Posterior cingulate gyrus (tissue), 11 donors: ENCODE measurements at places on chromosomes 6 and 20.

DNA sequence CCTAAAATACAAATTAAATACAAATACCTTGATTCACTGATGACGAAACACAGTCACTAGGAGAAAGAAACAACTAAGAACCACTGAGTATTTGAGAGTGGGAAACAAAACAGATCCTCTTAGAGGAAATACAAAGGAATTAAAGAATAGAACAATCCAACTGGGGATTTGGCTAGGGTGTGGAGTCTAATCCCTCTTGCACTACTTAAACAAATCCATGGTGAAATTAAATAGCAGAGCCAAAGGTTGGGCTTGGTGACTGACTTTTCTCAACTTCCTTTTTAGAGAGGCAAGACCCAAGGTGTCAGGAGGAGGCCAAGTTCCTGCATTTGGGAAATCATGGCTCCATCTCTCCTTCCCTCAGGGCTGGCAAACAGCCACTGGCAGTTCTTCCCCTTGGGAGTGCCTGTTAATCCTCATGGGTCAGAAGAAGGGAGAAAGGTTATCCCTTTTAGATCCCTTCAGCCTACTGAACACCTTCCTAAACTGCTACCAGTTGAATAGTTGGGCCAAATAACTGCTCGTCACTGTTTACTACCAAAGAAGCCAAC lies 101.2 kb upstream of the TRAF3IP2 start:
- no peak for DNase-seq

DNA sequence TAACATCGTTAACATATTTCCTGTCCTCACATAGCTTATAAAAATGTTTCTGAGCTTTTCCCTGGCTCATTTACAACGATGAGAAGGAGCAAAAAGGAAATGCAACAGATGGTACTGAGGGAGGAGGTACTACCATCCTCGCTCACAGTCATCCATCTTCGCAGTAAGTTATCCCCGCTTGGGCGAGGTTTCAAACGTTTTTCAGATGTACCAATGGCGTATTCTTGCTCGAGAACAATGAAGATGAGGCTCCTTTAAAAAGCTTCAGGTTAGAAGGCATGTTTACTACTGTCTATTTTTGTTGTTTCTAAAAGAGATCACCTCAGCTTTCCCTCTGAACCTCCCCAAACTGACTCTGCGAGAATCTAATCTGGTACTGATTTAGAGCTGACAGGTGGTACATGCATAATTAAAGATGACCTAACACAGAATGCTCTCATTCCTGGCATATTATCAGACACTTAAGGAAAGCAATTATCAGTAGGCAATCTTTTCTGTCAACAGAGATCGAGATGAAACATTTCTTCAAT lies 178.7 kb downstream of the GJA10 start:
- no peak for DNase-seq

DNA sequence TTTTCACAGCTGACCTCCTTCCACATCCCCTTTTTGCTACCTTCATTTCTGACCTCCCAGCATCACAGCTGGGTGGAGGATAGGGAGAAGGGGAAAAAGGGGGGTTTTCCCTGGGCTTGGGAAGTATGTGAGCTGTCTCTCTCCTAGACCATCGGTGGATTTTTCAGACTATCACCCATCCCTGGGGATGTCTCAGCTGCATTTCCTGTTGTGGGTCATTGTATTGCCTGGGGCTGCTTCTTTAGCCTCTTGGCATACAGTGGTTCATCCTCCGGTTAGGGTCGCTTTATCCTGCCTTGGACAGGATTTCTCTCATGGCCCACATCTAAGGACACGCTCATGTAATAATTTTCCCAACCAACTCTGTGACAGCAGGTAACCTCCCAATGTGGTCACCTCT lies 142.5 kb upstream of the ARG1 start:
- DNase-seq = no peak

DNA sequence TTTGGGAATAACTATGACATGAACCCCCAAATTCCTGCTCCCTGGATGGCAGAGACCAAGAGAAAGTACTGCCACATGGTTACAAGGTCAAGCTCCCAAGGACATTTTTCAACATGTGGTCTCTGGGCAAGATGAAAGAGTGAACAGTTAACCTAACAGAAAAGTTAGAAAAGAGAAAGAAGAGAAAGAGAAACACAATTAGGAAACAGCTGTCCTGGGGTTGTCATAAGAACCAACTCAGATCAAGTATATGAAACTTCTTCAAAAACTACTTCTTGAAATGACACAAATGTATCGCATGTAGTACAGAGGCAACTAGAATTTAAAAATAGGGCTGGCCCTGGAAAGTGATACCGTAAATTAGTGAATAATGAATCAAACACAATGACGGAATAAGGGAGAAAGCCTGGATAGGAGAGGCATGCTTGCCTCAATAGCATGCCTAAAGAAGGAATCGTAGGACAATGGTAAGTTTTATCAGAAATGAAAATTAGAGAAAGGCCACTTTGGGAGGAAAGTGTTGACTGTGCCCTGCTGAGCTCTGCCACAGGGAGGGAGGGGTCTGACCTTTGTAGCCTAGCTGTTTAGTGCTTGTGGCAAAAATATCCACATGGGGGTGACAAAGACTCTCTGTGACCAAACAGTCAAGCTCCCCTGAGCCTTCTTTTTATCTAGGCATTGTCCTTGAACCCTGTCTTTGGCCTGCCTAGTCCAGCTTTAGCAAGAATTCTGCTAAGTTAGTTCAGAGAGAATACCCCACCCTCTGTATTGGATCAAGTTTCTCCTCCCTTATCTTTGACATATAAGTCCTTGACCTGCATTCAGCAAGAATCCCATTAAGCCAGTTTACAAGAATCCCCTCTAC lies 4.3 kb upstream of the DCBLD1 start:
- DNase-seq = no peak

GRCh38 chr6:127117979-127118297 lies 533 bp upstream of the RSPO3 start:
- no peak for DNase-seq

DNA sequence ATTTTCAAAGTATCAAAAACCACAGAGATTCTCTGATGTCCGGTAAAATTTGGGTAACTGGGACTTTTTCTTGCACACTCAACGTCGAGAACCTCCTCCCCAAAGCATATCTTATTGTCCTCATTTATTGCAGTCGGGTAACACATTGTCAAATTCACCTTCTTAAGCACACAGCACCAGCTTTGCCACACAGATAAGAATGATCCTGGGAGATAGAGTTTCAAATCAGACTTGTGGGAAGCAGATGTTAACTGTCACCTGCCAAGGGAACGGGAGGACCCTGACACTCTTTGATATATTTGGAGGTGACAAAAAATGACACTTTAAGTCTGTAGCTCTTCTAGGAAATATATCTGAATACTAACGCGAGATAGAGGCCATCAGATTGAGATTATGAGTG lies 282.1 kb upstream of the BMP2 start:
- no peak for DNase-seq

DNA sequence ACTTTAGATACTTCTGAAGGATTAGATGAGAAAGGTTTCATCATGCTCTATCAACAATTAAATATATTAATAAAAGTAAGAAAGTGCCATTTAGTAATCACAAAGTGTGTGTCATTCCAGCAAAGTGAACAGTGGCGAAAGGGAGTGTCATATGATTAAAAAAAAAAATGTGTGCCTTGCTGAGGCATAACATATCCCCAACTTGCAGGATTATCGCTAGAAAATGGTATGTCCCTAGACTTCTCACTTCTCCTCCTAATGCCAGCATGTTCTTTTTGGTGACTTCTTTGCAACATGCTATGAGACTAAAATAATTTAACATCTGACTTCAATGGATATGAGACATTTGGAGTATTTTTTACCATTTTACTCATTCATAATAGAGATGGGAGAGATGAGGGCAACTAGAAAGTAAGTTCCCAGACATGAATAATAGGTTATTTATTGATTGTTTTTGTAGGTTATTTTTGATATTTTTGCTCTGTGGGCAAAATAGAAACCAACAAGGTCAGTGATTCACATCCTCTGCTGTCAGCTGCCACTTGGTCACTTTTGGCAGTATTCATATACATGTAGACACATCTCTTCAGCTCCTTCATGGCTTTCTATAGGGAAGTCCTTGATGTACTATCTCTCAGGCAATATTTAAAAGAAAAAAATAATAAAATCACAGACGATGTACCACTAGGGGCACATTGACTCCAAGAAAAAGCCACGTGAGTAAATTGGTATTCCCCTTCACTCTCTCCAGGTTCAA lies 370.1 kb downstream of the BMP2 start:
- DNase-seq = no peak

- DNase-seq = no peak
Observed at GRCh38 chr20:21513181-21513663, 642 bp downstream of the NKX2-2 start.

DNA sequence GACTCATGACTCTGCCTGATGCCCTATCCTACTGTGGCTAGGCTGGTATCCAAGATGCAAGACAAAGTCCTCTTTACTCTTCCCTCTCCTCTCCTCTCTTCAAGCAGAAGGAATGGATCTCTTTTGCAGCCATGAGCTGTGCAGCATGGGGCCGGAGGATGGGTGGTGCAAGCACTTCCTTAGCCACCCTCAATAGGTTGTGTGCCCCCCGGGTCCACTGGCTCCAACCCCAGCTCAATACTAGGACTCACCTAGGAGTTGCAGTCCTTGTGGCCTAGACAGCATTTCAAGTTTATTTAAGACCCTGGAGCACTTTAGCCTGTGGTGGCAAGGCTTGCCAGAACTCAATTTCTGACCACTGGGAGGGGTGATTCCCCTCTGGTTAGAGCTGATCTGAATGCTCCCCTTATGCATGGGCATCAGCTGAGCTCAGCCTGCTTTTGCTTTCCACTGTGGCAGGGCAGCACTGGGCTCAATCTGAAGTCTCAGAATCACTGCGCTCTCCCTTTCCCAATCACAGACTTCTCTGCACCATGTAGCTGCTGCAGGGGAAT lies 29.0 kb upstream of the GRM4 start:
- DNase-seq = no peak

- DNase-seq = no peak
Observed at GRCh38 chr6:141421378-141421777, 711.3 kb upstream of the GJE1 start.

DNA sequence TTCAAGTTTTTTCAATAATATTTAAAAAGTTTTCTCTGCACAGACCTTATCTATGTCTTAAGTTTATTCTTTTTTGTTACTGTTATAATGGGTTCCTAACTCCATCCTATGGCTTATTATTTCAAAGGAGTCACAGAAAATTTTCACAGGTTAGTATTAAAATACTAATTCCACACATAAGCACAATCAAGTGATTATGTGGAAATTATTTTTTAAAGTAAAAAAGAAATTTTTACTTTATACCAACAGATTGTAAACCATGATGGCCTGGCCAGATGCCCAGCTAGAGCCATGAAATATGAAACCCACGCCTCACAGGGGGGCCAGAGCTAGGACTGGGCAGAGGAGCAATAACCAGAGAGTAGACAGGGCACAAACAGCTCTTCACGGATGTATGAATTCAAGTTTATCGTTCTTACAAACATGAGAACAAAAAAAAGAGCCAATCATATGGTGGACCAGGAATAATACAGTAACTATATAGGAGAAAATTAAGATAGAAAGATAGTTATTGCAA lies 34.0 kb downstream of the NUDT3 start:
- DNase-seq = no peak

DNA sequence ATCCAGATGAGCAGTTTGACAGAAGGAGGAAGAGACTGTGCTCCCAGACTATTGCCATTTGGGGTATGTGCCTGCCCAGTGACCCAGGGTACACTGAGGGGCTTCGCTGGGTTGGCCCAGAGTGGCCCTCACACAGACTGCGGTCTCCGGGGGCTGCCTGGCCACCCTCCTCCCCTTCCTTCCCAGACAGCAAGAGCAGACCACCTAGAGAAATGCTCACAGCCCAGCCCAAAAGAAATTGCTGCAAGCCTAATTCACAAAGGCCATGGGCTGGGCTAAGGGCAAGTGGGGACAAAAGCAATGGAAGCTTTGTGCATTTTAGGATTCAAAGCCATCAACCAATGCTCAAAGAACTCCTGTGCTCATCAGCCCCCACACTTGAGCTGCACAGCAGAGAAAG lies 277.6 kb downstream of the CDC5L start:
- no peak for DNase-seq

DNA sequence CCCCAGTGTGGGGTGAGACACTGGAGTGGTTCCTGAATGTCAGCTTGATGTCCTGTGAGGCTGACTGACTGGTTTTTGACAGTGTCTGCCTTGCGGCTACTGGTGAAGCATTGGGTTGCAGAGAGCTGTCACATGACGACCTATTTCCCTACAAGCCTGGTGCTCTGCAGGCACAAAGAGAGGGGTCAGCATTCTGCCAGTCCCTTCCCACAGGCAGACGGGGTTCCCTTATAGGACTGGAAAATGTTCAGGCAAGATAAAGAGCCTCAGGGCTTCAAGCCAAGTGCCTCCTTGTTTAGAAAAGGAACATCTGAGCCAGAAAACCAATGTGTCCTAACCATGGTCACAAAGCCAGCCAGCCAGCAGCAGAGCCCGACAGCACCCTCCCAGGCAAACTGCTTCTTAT lies 11.0 kb downstream of the LY86 start:
- no peak for DNase-seq

- DNase-seq = no peak
Observed at GRCh38 chr6:33843131-33844121, 39.6 kb upstream of the MLN start.

- no peak for DNase-seq
Observed at GRCh38 chr6:169379495-169380070, 125.9 kb upstream of the THBS2 start.

GRCh38 chr6:4480788-4481735 lies 295.1 kb upstream of the CDYL start:
- no peak for DNase-seq

GRCh38 chr20:58408603-58409246 lies 19.7 kb downstream of the VAPB start:
- DNase-seq = no peak

- DNase-seq = no peak
Observed at GRCh38 chr20:22977047-22977785, 57.9 kb upstream of the SSTR4 start.

- no peak for DNase-seq
Observed at GRCh38 chr20:10453241-10453640, 18.1 kb downstream of the SLX4IP start.

- DNase-seq = peak; percentile 7
Observed at GRCh38 chr20:25280574-25281535, 33.0 kb downstream of the PYGB start.

DNA sequence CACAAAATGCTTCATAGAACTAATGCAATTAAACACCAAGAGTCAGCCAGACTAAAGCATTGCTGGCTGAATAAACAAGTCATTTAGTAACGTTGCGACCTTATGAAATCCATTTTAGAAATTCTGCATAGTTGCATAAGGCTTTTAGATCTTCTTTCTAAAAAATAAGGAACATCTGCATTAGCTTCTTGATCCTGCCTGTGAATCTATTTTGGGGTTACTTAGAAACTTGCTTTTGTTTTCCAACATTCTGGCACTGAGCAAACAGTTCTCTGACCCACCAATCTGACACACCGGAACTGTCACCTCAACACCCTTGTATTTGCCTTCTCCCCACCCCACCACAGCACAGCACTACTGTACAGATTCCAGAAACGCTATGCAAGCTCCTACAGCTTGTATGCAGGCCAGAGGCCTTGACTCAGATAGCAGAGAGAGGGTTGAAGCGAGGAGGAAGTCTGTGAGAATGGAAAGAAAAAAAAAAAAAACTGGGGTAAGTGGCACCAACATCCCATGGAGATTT lies 55.0 kb downstream of the KIF13A start:
- DNase-seq = no peak

GRCh38 chr6:169225131-169225576 lies 28.5 kb downstream of the THBS2 start:
- no peak for DNase-seq
